ENCODE measurements at places on chromosomes 6 and 20.

GRCh38 chr6:97947841-97948240 is 664.8 kb upstream of the MMS22L start:
- DNase-seq: peak; percentile 75

- DNase-seq: no peak
Observed at GRCh38 chr6:98041921-98042320, 758.9 kb upstream of the MMS22L start.

DNA sequence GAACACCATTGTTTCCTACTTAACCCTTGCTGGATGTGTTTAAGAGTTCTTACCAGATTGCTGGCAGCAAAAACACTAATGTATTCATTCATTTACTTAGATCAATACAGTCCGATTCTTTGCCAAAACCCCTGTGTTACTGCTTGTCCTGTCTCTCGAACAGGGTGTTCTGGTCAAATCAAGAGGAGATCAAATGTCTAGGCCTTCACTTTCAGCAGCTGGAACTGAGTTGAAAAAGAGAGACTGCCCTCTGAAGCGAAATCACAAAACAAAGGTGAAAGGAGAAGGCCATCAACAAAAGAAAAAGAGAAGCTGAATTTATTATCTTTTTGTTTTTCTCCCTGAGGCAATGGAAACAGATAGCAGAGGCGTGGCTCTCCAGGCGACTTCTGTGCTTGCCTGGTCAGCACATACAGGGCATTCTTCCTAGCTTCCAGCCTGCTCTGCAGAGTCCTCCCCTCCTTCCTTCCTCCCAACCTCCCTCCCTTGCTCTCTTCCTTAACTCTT is 44.1 kb upstream of the GCM1 start:
- DNase-seq: no peak

- DNase-seq: no peak
Observed at GRCh38 chr6:137095093-137095492, 50.3 kb upstream of the IL20RA start.

DNA sequence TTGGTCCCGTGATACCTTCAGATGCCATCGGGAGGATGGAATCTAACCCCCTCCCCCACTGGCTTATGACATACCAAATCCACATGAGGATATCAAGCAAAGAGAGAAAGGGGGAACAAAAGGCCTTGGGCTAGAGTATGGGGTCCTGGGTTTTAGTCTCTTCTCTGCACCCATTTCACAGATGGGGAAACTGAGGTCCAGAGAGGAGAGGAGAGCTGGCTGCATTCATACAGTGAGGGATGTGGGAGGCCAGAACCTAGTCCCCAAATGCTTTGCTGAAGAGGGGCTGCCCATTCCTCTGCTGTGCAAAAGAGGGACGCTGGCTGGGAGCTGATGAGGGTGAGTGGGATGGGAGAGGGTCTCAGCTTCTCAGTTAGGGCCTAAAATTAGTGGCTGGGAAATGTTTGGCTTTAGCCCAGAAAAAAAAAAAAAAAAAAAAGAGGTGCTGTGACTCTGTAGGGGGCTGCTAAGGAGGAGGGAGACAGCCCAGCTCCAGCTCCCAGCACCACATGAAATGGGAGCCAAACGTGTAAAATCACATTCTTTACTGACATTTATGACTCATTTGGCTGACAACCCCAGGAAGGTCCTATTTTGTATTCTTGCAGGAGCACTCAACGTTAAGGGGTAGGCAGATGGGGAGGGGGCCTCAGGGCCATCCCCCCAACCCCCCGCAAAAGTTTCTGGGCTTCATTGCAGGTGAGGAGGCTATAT is 11.9 kb downstream of the XKR7 start:
- peak; percentile 17 for DNase-seq

- peak; percentile 79 for DNase-seq
Observed at GRCh38 chr6:5112066-5112799, 27.1 kb downstream of the PPP1R3G start.

All from RCC 7860 (cell line).